ENCODE measurements at places on chromosomes 5 and 9.

DNA sequence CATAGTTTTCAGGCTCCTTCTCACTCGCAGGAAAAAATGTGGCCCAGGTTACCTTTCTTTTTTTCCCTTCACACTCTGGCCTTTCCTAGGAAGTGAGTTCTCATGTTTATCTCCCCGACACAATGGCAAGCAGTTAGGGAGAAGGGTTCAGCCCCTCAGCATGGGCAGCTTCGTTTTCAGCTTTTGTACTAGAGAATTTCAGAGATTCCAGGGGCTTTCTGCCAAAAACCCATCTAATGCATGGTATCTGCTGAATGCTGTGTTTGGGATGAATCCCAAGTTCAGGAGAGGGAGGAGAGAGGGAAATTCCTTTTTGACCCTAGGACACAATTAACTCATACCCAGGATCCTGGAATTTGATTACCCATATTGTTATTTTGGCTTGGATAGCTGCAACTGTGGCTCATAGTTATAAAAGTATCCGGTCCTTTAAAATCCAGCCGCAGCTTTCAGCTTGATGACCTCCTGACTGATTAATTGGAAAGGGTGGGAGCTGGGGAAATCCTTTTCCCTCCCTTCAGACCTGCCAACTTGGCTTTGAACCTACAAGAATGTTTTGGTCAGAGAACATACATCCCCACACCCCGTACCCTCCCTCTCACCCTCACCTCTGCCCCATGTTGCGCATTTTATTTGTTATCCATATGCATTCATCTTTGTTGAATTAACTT, 78.4 kb downstream of the TMEM252 start:
- peak; percentile 24 for DNase-seq

DNA sequence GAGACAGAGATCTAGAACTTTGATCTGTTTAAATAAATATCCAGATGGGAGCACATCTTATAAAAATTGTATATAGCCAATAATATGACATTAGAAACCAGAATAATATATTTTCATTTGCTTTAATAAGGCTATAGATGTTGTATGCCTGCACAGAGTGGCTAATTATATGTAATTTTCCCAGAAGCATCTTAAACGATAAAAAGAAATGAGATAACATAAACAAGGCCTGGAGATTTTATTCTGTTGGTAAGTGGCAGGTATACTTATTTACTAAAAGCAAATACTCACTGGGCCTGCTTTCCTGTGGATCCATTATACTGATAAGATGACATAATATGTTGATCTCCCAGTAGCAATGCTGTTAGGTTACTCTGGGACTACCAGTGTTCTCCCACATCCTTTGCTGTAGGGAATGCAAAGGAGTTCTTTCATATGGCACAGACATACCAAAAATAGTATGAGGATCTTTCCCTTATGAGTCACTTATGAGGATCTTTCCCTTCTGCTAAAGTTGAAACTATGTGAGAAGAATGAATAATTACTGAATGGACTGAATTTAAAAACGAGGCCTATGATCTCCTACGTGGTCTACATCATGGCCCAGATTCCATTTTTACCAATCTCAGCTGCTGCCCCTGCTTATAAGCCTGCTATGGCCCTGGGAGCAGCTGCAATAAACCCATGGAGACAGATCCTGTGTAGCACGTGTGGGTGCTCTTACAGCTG, 112.1 kb downstream of the NUDT12 start:
- DNase-seq, result no peak

DNA sequence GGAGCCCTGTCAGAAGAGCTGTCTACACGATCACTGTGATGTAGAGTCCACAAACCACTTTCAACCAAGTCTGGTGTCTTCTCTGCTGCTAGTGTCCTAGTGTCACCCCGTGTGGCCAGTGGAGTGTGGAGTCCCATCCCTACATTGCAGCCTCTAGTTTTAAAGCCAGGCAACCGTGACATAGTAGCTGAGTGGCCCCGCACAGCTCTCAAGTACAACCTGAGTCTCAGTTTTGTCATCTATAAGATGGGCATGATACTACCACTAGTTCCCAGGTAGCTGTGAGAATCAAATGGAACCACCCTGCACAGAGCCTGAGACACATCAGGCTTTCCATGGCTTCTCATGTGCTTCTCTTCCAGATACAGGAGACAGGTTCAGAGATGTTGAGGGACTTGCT, 43.2 kb upstream of the AKNA start:
- no peak for DNase-seq

DNA sequence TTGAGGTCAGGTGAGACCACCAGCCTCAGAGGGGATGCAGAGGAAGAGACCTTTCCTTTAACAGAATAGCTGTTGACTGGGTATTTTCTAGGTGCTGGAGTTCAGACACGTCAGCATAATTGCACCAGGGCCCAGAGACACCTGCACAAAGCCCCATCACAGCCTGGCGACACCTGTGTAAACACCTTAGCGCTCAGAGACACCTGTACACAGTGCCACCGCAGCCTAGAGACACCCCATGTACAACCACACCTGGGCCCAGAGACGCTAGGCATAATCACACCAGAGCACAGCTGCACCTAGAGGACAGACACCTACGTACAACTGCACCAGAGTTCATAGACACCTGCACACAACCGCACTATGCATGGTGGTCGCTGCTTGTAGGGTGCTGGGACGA, 1.0 kb downstream of the TRIP13 start:
- no peak for DNase-seq

DNA sequence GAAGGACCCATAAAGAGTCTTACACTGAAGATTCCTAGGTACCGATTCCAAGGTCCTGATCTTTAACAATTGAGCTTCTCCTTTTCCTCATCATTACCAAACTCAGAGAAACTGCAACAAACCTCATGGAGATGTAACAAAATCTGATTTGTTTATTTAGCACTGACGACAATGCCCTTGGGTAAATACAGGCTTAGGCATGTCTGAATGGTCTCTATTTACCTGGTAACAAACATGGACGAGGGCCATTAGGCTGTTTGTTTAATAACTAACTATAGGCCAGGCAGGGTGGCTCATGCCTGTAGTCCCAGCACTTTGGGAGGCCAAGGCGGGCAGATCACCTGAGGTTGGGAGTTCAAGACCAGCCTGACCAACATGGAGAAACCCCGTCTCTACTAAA, 333.3 kb downstream of the AGTPBP1 start:
- no peak for DNase-seq

DNA sequence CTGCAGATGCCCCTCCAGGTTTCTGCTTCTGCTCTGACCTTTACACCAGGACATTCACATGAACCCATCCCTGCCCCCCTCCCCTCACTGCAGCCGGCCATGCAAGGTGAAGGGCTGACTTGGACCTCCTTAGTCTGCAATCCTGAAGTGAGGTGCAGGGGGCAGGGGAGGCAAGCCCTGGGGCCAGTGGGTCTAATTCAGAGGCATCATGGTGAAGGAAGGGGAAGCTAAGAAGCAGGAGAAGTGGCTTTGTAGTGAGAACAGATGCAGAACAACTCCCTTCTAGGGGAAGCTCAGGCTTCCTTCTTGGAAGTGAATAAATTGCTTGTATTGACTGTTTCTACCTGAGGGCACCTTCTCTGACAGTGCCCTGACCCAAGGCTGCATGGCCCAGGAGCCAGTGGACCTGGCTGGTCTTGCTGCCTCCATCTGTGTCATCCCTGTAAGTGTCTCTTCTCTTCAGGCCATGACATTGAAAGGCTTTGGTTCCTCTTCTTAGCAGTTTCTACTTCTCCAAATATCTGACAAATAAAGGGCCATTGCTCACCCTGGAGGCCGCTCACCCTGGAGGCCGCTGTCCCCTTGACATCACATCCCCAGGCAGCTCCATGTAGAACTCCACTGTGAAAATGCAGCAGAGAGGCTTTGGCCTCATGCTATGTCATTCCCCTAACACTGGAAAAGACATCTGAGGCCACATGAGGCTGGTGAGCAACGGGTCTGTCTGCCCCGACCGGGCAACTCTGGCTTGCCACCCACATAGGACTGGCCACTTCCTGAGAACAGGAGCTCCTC, 55.3 kb downstream of the GADD45G start:
- no peak for DNase-seq

DNA sequence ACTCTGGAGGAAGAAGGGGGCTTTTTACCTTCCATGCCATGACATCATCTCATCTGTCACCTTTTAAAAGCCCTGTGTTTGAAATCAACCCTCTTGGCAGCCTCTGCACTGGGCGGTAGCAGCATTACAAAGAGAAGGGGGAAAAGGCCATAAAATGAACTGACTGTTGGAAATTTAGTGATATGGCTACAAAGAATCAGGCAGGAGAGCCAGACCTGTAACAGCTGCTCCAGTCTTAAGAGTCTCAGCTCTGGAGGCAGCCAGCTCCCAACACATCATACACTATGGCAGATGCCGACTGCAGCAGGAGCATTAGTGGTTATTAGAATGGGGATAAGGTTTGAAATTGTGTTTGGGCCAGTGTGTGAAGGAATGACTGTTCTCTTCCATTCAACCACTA, 257.5 kb downstream of the DMAC1 start:
- DNase-seq, result no peak

GRCh38 chr5:9363449-9363848, 182.4 kb downstream of the SEMA5A start:
- DNase-seq, result no peak

DNA sequence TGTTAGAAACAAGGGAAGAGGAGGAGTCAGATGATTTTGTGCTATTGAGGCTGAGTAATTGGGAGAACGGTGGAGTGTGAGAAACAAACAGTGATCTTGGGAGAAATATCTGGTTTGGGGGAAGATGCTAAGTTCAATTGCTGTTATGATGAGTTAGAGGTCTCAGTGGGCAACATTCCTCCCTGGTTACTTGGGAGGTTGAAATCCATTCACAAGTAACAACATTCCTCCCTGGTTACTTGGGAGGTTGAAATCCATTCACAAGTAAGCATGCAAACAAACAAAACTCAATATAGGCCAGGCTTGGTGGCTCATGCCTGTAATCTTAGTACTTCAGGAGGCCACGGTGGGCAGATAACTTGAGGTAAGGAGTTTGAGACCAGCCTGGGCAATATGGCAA, 38.7 kb downstream of the AGXT2 start:
- no peak for DNase-seq

DNA sequence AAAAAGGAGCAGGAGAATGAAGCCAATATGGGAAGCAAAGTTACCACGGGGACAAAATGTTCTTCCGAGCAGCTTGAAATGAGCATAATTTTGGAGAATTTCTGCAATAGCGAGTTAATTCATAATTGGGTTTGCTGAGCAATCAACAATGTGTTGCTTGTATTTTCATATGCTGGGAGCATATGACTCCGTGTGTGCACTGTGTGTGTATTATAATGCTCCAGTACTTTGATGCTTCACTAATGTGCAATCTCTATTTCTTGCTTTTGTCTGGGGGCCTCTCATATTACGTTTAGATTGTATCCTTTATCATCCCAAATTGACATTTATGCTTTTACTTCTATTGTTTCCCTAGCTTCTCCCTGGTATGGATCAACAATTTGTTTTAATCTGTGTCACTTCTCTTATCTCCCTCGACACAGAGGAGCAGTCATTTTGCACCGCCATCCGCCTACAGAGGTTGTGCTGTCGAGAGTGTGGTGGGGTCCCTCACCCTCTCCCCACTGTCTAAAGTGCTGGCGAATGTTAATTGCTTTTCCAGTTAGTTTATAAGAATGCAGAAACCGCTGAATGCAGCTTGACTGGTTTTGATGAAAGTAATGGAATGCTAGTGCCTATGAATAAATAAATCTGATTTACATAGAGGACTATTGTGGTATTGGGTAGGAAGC, 372.5 kb upstream of the WWC1 start:
- DNase-seq, result no peak

GRCh38 chr5:3531320-3531986, 64.2 kb upstream of the IRX1 start:
- DNase-seq, result no peak

DNA sequence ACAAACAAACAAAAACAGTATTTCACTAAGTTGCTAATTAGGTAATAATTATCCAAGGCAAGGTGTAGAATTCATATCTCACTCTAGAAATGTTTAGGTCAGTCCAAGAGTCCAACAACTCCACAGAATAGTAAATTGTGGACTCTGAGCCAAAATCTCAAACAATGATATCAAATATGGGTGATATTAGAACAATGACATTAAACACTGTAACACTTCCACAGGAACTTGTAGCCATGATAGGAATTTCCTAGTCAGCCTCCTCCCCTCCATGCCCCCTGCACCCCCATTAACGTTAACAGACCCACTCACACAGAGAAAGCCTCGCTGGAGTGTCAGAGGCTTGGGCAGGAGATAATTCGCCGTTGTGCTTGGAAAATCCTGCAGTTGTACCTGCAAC, 305.0 kb upstream of the PIK3R1 start:
- no peak for DNase-seq

GRCh38 chr5:74199436-74200210, 440.9 kb downstream of the ENC1 start:
- no peak for DNase-seq

DNA sequence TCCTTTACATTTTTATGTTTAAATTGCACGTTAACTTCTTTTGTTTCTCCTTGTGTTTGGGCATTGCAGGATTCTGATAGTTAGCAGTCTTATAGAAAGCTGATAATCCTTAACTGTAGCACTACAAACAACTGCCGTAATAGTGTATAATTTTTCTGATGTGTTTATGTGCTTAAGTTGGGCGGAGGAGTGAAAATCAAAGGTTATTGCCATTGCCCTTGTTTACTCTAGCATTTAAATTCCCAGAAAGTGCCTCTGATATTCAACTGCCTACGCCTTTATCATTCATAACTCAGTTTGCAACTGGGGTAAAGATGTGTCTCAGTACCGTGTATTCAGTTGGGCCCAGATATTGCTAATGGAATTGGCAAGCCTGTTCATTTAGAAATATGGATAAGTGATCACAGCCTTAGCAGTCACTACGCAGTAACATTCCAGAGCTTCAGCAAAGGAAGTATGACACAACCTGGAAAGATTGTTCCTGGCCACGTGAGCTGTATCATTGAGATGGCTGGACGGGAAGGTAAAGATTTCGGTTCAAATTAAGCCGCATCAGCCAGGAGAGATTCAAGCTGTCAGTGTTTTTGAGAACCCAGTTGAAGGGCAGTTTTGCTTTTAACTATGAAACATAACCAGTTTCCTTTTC, 28.1 kb upstream of the LRRTM2 start:
- DNase-seq, result no peak

GRCh38 chr9:34079181-34079580, 30.5 kb upstream of the UBAP2 start:
- DNase-seq, result no peak

- DNase-seq, result no peak
Observed at GRCh38 chr5:17398431-17398830, 99.6 kb upstream of the TAF11L2 start.
